ENCODE measurements at places on chromosomes 3 and 15. TPM values are rescaled to one million over a fixed set of nuclear protein-coding genes. Genes with fewer than 3 reads are reported as not detected.

The NUSAP1 gene
- total RNA-seq, result 16.9 TPM

GRCh38 chr3:138230525-138230924 lies 43.4 kb downstream of the ARMC8 start:
- no peaks in the 10 kb centered on the region for H3K27me3 ChIP-seq
- H3K36me3 ChIP-seq, result no peaks in the 10 kb centered on the region
- no peak overlapping the region for H3K27ac ChIP-seq
- DNase-seq, result no peak

GRCh38 chr3:42515391-42515916 lies 13.0 kb downstream of the VIPR1 start:
- H3K4me1 ChIP-seq, result peaks cover 33% of the 10 kb centered on the region
- no peak for DNase-seq
- H3K4me3 ChIP-seq, result no peak overlapping the region
- H3K36me3 ChIP-seq, result no peaks in the 10 kb centered on the region
- H3K27ac ChIP-seq, result peak overlapping the region; percentile 60

DNA sequence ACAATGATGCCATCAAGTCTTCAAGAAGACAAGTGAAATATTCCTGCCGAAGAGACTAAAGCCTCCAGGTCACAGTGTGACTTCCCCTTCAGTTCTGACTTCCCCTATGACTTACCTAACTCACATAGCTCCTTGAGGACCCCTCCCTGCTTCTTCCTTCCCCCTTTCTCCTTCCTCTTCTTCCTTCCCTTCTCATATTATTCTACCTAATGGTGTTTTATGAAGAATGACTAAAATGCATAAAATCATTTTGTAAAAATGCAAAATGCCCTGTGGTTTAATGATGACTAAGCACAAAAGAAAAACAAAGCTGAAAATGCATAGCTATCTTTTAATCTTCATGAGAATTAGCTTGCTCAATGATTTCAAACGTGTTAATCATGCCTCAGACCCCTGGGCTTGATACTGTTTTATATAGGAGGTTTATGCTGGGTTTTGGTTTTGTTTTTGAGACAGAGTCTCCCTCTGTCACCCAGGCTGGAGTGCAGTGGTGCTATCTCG lies 26.1 kb upstream of the TM4SF4 start:
- no peaks in the 10 kb centered on the region for H3K36me3 ChIP-seq
- no peaks in the 10 kb centered on the region for H3K4me1 ChIP-seq
- H3K27ac ChIP-seq, result no peak overlapping the region
- no peaks in the 10 kb centered on the region for H3K27me3 ChIP-seq

The SRGAP3 gene
- 20.6 TPM for total RNA-seq

The CATSPER2 gene
- total RNA-seq, result 9.1 TPM

- H3K36me3 ChIP-seq, result no peaks in the 10 kb centered on the region
- no peak for DNase-seq
- H3K27me3 ChIP-seq, result no peaks in the 10 kb centered on the region
- H3K4me3 ChIP-seq, result no peak overlapping the region
- H3K4me1 ChIP-seq, result no peaks in the 10 kb centered on the region
Observed at GRCh38 chr15:92499731-92500530, 106.2 kb downstream of the ST8SIA2 start.

- no peaks in the 10 kb centered on the region for H3K36me3 ChIP-seq
- DNase-seq, result no peak
- no peak overlapping the region for H3K27ac ChIP-seq
- H3K4me1 ChIP-seq, result no peaks in the 10 kb centered on the region
- no peak overlapping the region for H3K4me3 ChIP-seq
- H3K27me3 ChIP-seq, result no peaks in the 10 kb centered on the region
Observed at GRCh38 chr15:27854601-27855000, 244.5 kb downstream of the OCA2 start.
